ENCODE measurements at places on chromosomes 13 and 19. TPM values are rescaled to one million over a fixed set of nuclear protein-coding genes. Genes with fewer than 3 reads are reported as not detected.

Gene DOCK6
- total RNA-seq, result 24.7 TPM

Gene METTL21C
- total RNA-seq, result not detected

Gene FFAR3
- 0.19 TPM for total RNA-seq

Gene DZIP1
- total RNA-seq, result 47.3 TPM

Gene TRAPPC2B
- total RNA-seq, result 20.4 TPM

Gene LILRA1
- not detected for total RNA-seq

Gene LRRC8E
- total RNA-seq, result 4.1 TPM

Gene CPT1C
- 3.7 TPM for total RNA-seq

Gene FBXO17
- total RNA-seq, result 36.2 TPM

Gene SIGLEC5
- not detected for total RNA-seq

Gene CAPS
- total RNA-seq, result 4.1 TPM

Gene WIZ
- total RNA-seq, result 35.7 TPM

Gene FLT3
- total RNA-seq, result not detected

Gene ZNF787
- total RNA-seq, result 15.0 TPM

Gene NLRP7
- total RNA-seq, result not detected

Gene CEACAM4
- not detected for total RNA-seq

Gene PNMA8B
- total RNA-seq, result 4.1 TPM

Gene NTN5
- not detected for total RNA-seq

Gene KLK2
- not detected for total RNA-seq

Gene ZNF91
- 24.4 TPM for total RNA-seq

Gene HSPB6
- 169 TPM for total RNA-seq

Gene ZNF579
- total RNA-seq, result 6.6 TPM

Gene DPF1
- total RNA-seq, result not detected

Gene C1QTNF9B
- total RNA-seq, result not detected

Gene ZNF835
- total RNA-seq, result 1.2 TPM

Gene CEACAM3
- total RNA-seq, result not detected

Gene EBI3
- total RNA-seq, result not detected

Gene ZNF546
- 9.4 TPM for total RNA-seq

Gene DLL3
- 0.68 TPM for total RNA-seq

Gene ZNF813
- total RNA-seq, result 6.3 TPM

Gene HSD17B14
- not detected for total RNA-seq

Gene KIR2DL1
- total RNA-seq, result not detected

Gene CACNG7
- total RNA-seq, result 9.0 TPM

Gene ZNF547
- 1.6 TPM for total RNA-seq

Gene CPB2
- not detected for total RNA-seq

Gene C13orf46
- total RNA-seq, result 0.15 TPM

Gene PGLYRP1
- not detected for total RNA-seq

Gene C19orf53
- 292 TPM for total RNA-seq

Gene CILP2
- 0.64 TPM for total RNA-seq

Gene MYO16
- 0.10 TPM for total RNA-seq

Gene ZNF135
- 5.3 TPM for total RNA-seq

Gene NAPA
- total RNA-seq, result 83.4 TPM

Gene CEACAM7
- total RNA-seq, result not detected

Gene SOX1
- not detected for total RNA-seq

Gene ERICH4
- not detected for total RNA-seq

Gene SBK3
- not detected for total RNA-seq

Gene SHANK1
- 4.7 TPM for total RNA-seq

Gene KCNRG
- total RNA-seq, result 3.0 TPM

Gene IGLON5
- total RNA-seq, result 0.44 TPM

Gene ZNF615
- total RNA-seq, result 9.0 TPM

Gene MYPOP
- total RNA-seq, result 4.0 TPM

Gene NFILZ
- not detected for total RNA-seq

Gene ZNF583
- total RNA-seq, result 4.2 TPM

Gene IFNL1
- not detected for total RNA-seq

Gene ZNF677
- 15.4 TPM for total RNA-seq

Gene KLK10
- total RNA-seq, result not detected

Gene SLC15A1
- total RNA-seq, result not detected

Gene FCGBP
- total RNA-seq, result 4.6 TPM

Measured in cardiac ventricle fibroblast (primary cell).